ENCODE measurements at places on chromosomes 1 and 21.

DNA sequence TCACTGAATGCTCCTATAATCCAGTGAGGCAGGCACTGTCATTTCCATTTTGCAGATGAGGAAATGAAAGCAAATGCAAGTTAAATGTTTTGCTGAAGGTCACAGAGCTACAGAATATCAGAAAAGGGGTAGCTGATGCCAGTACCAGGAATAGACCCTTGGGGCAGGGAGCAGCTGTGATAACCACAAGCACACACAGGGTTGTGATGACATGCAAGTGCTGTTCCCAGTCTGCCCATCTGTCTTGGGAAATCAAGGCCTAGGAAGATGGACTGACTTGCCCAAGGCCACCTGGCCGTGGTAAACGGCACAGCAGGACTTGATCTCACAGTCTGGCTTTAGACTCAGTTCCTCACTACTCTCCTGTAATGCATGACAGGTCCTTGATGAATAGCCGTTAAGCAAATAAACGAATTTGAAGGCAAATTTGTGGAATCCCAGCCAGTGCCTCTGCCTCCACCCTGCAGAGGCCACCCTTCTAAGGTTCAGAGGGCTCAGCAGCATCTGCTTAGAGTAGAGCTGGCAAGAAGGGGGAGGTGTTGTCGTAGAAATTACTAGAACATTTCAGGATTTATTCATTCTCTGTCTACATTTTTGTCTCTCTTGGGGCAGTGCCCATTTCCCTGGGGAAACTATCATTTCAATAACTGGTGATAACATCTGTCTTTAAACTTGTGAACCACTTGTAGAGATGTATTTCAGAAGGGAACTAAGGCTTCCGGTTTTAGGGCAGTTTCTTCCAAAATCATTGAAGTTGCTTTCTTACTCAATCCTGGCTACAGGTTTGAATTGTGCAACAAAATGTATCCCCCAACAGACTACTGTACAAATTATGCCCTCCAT is 53.2 kb upstream of the MRPS6 start:
- DNase-seq: peak; percentile 65

- DNase-seq: no peak
Measured at GRCh38 chr1:2926447-2927055, 94.7 kb upstream of the ACTRT2 start.

GRCh38 chr1:223175032-223175431 is 32.0 kb upstream of the TLR5 start:
- peak; percentile 26 for DNase-seq

DNA sequence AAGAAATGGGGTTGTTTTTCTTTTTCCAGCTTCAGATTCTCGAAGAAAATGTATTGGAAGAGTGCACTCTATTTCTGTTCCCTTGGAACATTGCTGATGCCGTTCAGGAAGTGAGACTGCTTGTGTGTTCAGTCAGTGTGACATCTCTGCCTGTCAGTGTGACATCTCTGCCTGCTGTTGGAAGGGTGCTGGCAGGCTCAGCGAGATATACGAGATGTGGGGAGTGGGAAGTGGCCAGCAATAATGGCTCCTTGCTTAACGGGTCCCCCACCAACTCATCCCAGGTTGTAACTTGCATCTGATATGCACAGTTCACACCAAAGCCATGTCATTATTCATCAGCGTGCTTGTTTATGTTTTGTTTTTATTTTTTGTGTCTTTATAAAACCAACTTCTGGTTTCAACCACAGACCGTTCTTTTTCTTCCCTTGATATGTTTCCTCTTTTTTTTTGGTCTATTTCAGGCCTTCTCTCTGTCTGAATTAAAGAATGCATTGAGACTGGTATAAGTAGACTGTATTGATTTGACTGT is 145.4 kb downstream of the GALNT2 start:
- peak; percentile 66 for DNase-seq

- no peak for DNase-seq
Measured at GRCh38 chr1:87508247-87508787, 179.6 kb downstream of the LMO4 start.

GRCh38 chr1:245051349-245052221 is 103.2 kb upstream of the KIF26B start:
- peak; percentile 88 for DNase-seq

DNA sequence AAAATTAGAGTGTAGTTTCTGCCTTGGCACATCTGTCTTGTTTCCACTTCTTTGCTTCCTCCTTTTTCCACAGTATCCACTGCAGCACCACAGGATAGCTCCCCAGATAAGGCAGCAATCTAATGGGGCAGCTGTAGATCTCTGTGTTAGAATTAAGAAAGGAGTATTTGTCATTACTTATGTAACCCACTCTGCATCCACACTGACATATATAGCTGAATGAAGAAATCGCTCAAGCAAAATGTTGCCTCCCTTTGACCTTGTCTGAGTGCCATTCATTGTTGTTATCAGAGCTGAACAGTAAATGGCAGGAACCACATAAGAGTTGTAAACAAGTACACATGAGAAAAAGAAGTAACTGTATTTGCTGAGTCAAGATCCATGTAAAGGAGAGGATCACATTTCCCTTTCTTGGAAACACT is 45.9 kb upstream of the DPH5 start:
- DNase-seq: no peak

DNA sequence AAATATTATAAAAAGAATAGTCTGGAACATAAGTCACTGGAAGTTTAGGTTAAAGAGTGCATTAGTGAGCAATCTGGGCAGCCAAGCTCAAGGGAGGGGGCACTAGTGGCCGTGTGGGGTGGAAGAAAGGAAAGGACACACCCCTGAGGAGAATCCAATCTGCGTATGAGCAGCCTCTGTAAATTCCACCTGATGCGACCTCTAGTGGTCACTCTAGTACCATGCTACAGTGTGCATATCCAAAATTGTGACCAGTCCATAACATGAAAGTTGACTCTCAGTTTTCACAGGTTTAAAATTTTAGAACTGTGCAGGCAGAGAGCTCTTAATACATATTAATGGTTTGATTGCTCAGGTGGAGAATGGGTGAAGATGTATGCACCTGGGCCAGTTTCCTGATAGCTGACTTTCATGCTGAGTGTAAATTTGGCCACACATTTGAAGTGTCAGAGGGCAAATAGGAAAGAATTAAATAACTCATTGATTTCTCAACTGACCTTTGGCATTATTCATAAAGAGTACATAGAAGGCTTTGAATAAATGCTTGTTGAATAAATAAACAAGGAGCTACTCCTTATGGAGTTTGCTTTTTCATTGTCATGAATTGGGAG is 105.9 kb upstream of the C21orf91 start:
- DNase-seq: peak; percentile 56

GRCh38 chr21:17003258-17003615 is 509.6 kb upstream of the CXADR start:
- DNase-seq: no peak

All from inflammatory macrophage (primary cell).